NCI-H345 (cell line): ENCODE measurements at places on chromosomes 7 and 10.
A peak's percentile ranks its signal among the peaks of the same experiment; 100 is the strongest.

- no peak for DNase-seq
Measured at GRCh38 chr7:157384301-157384700, 47.5 kb downstream of the DNAJB6 start.

GRCh38 chr7:100556541-100556940 is 17.2 kb downstream of the SAP25 start:
- DNase-seq: no peak

DNA sequence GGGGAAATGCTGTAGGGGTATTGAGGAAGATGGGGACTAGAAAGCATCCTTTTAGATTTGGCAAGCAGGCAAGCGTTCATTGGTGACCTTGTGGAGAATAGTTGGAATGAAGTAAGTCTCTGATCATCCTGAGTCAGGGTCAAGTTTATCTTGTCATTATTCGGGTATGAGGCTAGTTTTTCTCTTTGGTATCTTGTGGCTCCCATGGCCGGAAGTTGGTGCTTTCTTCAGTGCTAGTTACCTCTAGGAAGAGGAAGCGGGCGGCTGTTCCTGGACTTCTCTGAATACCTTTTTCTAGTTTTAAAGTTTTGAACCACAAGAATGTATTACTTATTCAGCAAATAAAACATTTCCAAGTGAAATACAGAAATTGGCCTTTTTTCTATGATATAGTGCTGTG is 9.2 kb downstream of the CREM start:
- no peak for DNase-seq

DNA sequence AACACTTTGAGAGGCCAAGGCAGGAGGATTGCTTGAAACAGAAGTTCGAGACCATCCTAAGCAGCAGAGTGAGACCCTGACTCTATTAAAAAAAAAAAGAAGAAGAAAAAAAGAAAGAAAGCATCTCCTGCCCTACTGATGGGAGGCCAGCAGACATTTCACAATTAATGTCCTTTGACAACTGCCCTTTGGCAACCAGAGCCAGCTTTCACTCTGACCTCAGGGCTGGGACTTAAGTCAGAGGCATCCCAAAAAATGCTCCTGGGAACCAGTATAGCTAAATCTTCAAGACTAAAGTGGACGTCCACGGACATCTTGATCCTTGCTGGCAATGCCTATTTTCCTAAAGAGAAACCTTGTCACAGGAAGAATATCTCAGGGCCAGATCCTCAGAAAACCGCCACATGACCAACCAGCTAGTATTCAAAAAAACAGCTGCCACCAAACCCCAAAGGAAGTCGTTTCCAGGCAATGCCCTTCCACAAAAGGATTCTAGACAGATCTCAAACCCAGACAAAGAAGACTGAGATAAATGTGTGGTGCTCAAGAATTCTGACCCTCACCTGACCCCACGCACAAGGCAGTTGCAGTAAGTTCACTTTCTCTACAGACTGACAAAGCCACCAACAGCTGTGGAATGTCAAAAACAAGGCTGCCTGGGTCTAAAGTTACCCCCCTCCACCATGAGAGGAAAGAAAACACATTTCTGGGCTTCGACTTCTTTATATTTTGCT is 18.4 kb downstream of the GFRA1 start:
- no peak for DNase-seq

DNA sequence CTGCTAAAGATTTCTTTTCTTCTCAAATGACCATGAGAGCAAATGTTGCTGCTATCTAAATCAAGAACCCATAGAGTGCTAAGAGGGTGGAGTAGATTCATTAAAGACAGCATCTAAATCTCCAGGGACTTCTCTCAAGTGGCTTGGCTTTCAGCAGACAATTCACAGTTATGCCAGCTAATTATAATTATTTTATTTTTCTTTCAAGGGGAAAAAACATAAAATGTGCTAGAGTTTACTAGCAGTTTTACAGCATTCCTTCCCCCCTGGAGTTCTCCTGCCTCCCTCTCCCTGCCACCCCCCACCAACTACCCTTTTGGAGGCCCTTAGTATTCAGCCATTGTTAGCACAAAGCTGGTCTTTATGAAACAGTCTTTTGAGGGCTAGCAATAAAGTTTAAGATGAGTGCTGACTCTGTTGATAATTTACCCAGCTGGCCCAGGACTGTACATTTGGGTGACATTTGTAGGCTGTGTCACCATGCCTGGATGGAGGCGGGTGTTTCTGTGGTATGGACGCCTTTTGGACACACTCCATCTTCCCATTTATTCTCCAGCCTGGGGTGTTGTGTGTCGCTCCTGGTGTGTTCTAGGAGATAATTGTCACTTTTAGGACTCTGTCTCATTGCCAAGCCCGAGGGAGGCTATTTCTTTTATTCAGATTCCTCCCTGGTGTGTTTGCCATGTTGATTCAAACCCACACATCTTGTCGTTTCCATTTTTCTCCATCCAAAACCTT is 160.2 kb downstream of the CREB5 start:
- peak; percentile 86 for DNase-seq

- no peak for DNase-seq
Measured at GRCh38 chr10:123103944-123104343, 31.8 kb upstream of the HMX3 start.

GRCh38 chr7:139958599-139959284 is 104.0 kb downstream of the PARP12 start:
- DNase-seq: no peak

GRCh38 chr10:33655921-33656320 is 321.5 kb upstream of the NRP1 start:
- no peak for DNase-seq

GRCh38 chr10:18557960-18558359 is 93.4 kb downstream of the NSUN6 start:
- DNase-seq: no peak

GRCh38 chr10:72616716-72617115 is 9.2 kb downstream of the MICU1 start:
- DNase-seq: no peak

DNA sequence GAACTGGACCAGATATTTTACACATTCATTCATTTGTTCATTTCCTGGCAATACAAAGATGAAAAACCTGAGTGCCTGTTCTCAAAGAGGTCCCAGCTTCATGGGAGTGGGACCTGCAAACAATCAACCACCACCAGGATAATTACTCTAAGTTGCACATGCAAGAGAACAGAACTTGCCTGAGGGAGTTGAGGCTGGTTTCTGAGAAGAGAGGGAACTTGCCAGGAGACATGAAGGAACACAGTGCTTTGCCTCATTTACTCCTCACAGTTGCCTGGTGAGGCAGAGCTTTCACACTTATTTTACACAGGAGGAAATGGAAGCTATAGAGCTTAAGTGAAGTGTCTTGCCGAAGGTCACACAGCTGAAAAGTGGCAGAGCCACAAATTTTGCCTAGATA is 170.1 kb downstream of the SORCS3 start:
- DNase-seq: no peak

- DNase-seq: no peak
Measured at GRCh38 chr7:112399501-112399900, 50.8 kb upstream of the IFRD1 start.

DNA sequence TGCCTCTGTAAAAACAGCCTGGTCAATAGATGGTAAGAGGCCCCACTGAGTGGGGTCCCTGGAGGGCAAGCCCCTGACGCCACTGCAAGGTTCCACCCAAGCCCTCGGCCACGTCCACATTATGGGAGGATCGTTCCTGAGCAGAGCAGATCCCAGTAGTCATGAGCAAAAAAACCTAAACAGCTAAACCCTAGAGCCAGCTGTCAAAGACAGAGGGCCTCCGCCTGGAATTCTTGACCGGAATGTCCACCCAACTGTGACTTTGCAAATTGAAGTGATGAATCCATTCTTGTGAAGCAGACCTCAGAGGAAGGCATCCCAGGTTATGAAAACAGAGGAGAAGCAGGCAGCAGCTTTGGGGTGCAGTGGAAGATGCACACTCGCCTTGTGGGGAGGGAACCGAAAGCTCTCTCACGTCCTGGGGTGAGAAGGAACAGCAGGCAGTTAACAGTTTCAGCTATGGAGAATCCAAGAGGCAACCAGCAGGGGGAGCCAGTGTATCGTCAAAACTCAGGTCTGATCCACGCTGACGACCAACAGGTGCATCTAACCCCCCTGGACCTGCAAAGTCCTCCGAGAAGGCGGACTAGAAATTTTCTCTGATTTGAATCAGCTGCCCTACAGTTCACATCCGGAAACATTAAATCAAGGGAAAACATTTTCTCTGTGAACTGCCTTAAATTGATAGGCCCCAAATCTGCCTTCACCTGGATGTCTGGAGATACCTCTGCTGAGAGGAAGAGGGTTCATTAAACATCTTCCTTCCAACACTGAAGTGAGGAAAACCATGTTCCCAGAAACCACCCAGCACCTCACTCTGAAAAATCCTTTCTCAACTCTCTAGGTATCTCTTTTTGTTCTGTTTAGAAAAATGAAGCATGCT is 139.1 kb upstream of the PFKP start:
- peak; percentile 67 for DNase-seq
